Heart left ventricle (tissue), 16 donors: ENCODE measurements at places on chromosomes 2 and 18.

DNA sequence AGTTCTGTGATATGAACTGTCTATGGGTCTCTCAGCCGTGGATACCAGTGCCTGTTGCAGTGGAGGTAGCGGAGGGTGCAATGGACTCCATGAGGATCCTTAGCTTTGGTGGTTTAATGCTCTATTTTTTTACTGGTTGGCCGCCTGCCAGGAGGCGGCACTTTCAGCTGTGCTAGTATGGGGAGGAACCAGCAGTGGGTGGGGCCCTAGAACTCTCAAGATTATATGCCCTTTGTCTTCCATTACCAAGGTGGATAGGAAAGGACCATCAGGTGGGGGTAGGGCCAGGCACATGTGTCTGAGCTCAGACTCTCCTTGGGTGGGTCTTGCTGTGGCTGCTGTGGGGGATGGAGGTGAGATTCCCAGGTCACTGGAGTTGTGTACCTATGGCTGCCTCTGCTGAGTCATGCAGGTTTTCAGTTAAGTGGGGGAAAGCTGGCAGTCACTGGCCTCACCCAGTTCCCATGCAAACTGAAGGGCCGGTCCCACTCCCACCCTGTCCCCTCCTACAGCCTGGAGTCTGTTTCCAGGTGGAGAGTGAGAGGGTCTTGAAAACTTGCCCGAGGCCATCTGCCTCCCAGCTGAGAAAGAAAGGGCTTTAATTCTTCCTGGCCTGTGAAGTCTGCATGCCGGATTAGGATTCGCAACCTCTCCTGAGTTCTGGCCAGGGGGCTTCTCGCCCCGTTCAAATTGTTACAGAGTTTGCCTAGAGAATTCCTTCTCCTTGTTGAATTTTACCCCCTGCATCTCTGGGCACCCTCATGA, 14.5 kb downstream of the KCNS3 start:
- no peak for DNase-seq

DNA sequence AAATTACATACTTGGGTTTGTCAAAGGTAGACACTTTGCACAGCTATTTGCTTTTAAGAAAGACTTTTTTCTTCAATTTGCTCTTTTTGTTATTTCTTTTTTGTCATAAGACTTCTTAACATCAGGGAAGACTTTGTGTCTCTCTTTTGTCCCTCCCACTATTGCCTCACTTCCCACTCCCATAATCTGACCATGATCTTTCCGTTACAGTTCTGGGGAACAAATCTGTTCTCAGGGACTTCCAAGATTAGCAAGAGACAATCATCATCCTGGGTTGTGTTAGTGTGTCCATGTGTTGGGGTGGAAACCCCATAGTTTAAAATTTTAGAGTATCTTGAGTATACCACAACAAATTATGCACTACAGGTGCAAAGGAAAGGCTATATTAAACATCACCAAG, 75.3 kb downstream of the REV1 start:
- DNase-seq: no peak

DNA sequence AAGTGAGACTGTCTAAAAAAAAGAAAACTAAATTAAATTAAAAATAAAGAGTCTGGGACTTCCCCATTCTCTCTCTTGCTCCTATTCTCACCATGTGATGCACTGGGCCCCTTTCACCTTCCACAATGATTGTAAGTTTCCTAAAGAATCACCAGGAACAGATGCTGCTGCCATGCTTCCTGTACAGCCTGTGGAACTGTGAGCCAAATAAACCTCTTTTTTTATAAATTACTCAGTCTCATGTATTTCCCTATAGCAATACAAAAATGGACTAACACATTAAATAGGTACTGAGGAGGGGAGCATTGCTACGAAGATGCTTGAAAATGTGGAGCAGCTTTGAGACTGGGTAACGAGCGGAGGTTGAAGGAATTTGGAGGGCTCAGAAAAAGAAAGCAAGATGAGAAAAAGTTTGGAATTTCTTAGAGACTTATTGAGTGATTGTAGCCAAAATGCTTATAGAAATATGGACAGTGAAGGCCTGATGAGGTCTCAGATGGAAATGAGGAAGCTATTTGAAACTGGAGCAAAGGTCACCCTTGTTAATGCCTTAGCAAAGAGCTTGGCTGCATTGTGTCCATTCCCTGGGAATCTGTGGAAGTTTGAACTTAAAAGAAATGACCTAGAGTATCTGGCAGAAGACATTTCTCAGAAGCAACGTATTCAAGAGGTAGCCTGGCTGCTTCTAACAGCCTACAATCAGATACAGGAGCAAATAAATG, 128.7 kb downstream of the EIPR1 start:
- DNase-seq: no peak

DNA sequence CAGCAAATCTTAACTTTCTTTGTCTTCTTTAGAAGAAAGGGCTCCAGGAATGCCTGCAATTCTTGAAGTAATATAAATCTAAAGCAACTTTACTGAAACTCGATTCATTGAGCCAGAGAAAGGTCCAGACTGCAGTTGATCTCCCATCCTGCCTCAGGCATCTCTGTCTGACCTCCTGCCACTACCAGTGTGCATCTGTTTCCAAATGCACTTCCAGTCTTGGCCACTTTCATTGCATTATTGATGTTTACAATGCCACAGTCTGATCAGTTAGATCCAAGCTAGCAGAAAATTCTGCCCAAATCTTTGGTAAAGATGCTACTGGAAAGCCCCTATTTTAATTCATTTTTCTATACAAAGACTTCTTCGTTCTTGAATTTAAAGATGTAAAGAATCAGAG, 158.0 kb downstream of the RAPGEF4 start:
- no peak for DNase-seq

DNA sequence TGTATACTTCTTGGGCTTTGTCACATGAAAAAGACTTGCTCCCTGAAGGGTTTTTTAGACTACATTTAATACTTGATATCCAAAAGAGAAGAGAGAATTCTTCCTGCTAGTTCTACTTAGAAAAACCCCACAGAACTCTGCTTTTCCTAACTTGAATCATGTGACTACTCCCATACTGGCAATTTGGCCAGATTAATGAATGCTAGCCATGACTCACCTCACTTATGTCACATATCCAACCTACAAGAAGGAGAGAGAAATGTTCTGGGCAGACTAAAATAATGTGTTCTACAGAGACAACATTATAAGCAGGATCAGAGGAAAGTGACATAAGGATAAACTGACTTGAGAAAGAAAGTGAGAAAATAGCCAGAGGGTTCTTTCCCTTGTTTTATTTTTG, 249.3 kb upstream of the GULP1 start:
- no peak for DNase-seq
